ENCODE measurements at places on chromosomes 16 and 17.
A peak's percentile ranks its signal among the peaks of the same experiment; 100 is the strongest.

- DNase-seq, result no peak
Measured at GRCh38 chr17:260031-260791, 78.8 kb upstream of the DOC2B start.

- peak; percentile 30 for DNase-seq
Measured at GRCh38 chr17:16987830-16988601, 16.1 kb upstream of the TNFRSF13B start.

DNA sequence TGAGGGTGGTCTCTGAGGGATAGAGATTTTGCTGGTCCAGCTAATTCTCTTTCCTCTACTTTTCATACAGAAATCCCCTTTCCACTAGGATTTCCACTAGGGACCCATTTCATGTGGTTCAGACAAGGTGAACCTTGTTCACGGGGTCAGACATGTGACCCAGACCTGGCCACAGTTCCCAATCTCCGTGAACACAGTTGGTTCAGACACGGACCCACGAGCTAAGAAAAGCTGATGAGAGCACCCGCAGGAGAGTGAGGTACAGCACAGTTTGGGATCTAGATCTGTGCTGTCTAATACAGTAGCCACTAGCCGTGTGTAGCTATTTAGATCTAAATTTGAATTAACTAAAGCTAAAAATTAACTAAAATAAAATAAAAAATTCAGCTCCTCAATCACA, 88.1 kb downstream of the AXIN2 start:
- no peak for DNase-seq

DNA sequence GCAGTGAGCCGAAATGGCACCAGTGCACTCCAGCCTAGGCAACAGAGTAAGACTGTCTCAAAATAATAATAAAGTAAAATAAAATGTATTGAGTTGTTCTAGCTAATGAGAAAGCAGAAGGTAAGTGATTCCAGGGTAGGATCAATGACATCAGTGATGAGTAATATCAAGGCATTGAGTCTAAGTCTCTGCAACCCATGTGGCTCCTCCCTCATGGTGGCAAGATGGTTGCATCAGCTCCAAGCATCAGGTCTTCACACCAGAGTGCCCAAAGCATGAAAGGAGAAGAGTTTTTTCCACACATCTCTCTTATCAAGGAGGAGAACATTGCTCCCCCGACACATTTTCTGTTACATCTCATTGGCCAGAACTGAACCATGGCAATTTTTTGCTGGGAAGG, 34.8 kb upstream of the GAS7 start:
- DNase-seq, result no peak

DNA sequence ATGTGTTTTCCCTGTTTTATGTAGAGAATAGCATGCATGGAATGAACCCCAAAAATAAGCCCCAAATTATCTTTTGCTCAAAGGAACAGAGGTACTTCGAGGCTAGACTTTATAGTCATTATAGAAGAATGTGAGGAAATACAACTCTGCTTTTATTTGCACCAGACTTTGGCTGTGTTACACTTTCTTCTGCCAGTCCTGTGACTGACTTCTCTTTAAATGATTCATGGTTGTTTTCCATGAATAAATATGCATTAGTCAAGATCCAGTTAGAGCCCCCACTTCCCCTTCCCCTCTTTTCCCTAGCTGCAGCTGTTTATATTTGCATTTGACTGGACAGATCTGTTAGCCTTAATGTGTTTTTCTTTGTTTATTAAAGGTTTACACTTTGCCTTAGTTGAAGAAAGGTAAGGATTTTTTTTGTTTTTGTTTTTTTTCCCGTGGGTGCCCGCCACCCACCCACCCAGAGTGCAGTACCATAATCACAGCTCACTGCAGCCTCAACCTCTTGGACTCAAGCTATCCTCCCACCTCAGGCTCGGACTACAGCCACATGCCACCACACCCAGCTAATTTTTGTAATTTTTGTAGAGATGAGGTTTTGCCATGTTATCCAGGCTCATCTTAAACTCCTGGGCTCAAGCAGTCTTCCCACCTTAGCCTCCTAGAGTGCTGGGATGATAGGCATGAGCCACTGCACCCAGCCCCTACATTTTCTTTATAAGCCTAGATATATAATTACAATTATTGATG, 152.6 kb downstream of the CYB561 start:
- DNase-seq, result no peak

Measured in stimulated activated CD8-positive, alpha-beta memory T cell treated with anti-CD3 and anti-CD28 coated beads, Interleukin-12 subunit alpha, Interleukin-12 subunit beta, amount 100 ng/mL, for 4 hours (primary cell).